ENCODE measurements at places on chromosomes 16 and 17.
A peak's percentile ranks its signal among the peaks of the same experiment; 100 is the strongest.

DNA sequence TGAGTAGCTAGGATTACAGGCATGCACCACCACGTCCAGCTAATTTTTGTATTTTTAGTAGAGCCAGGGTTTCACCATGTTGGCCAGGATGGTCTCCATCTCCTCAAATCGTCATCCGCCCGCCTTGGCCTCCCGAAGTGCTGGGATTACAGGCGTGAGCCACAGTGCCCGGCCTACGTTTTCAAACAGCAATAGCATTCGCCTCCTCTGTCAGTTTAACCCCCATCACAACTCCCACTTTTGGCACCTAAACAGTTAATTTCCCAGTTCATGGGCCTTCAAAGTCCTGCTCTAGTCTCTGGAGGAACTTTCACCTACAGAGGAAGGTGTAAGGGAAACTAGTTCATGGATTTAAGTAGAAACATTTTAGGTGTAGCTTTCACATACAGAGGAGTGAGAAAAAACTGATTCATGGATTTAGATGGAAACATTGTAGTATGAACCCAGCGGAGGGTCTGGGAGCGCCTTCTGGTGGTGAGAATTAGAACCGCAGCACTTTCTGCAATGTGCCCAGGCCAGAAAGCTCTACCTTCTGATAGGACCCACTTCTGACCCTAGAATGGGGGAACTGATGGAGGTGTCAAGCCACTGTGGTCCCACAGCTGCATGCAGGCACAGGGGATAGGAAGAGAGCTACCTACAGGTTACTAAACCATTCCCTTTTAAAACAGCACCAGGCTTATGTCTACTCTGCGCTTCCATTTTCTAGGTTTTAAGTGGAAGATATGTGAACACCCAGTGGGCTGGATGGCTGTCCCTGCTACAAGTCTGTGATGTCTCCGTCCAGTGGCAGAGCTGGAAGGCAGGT lies 12.0 kb upstream of the MEOX1 start:
- peak; percentile 50 for DNase-seq

DNA sequence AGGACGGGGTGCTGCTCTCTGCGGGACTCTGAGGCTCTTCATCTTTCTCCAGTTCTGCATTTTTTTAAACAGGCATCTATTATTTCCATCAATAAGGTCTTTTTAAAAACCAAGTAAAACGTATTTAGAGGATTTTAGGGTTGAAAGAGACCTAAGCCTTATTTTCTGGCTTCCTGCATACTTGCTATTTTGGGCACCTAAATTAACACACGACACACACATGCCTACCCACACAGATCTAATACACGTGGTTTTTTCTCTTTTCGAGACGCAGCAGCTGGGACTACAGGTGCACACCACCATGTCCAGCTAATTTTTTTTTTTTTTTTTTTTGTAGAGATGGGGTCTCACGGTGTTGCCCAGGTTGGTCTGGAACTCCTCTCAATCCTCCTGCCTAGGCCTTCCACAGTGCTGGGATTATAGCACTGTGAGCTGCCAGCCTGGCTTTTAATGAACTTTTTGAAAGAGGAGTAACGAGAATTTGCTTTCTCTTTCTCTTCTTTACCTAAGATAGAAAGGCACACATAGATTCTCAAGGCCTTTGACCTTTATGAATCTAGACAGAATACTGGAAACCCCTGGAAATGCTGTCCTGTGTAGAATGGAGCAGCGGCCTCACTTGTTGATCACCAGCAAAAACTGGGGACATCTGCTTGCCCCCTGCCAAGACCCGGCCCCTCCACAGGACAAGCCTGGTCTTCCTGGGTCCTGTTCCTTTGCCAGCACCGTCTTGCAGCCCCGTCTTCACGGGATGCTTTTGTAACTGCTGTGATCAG lies 13.8 kb downstream of the DNAAF8 start:
- DNase-seq = no peak

GRCh38 chr17:44000141-44000860 lies 4.1 kb upstream of the NAGS start:
- no peak for DNase-seq

DNA sequence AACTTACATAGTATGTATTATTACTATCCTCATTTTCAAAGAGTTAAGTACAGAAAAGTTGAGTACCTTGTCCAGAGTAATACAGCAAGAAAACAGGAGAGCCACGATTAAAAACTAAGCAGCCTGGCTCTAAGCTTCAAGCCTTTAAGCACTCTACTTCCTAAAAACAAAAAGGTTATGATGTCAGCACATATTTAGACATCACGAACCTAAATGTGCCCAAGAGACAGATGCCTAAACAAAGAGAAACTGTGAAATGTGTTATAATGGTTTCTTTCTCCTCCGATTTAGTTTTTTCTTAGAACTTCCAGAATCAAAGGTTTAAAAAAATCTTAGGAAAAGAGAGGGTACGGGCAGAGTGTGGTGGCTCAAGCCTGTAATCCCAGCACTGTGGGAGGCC lies 151.0 kb downstream of the VPS53 start:
- no peak for DNase-seq

DNA sequence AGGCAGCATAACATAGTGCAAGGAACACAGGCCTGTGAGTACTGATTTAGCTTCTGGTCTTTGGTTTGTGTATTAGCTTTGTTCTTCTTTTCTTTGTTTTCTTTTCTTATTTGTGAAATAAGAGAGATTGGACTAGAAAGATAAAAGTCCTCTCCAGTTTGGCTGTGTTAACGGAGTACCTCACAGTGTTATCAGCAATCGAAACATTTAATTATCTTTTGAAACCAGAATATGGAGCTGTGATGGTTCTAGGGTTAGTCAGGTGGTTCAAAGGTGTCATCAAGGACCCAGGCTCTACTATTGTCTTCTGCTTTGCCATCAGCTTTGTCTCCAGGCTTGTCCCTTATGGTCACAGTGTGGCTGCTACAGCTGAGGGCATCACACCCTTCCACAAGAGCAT lies 25.6 kb downstream of the ADORA2B start:
- no peak for DNase-seq

DNA sequence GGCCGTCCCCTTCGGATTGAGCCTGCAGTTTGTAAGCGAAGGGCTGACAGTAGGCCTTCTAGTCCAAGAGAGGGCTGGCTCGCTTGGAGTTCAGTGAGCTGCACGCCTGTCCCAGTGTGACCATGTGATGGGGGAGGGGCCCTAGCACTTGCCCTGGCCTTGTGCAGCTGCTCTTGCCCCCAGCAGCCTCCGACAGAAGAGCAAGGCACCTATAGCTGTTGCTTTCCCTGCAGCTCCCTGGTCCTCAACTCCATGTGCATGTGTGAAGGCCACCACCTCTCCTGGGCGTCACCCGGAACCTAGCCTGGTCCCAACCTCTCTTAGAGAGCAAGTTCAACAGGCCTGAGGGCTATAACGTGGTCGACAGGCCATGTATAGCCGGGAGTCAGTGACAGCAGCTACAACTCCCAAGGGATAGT lies 5.6 kb downstream of the SPHK1 start:
- no peak for DNase-seq

DNA sequence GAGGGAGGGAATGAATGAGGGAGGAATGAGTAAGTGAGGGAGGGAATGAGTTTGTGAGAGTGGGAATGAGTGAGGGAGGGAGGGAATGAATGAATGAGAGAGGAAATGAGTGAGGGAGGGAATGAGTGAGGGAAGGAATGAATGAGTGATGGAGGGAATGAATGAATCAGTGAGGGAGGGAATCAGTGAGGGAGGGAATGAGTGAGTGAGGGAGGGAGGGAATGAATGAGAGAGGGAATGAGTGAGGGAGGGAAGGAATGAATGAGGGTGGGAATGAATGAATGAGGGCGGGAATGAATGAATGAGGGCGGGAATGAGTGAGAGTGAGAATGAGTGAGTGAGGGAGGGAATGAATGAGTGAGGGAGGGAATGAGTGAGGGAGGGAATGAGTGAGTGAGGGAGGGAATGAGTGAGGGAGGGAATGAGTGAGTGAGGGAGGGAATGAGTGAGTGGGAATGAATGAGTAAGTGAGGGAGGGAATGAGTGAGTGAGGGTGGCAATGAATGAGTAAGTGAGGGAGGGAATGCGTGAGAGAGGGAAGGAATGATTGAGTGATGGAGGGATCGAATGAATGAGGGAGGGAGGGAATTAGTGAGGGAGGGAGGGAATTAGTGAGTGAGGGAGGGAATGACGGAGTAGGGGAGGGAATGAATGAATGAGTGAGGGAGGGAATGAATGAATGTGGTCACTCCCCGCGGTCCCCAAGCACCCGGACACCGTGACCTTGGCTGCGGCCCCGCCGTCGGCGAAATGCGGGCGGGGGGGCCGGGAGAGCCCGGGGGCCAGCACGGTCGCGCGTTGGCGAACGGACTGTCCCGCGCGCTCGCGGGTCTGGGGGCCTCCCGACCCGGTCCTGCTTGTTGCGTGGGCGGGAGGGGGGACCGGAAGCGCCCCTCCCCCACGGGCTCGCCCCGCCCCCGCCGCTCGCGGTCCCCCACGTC lies 1.1 kb upstream of the UBE2I start:
- DNase-seq = peak; percentile 86

- peak; percentile 36 for DNase-seq
These were observed 748 bp upstream of the CMTM3 start for GRCh38 chr16:66603537-66604375.

- no peak for DNase-seq
These were observed 233.0 kb downstream of the MSI2 start for GRCh38 chr17:57489321-57489720.

DNA sequence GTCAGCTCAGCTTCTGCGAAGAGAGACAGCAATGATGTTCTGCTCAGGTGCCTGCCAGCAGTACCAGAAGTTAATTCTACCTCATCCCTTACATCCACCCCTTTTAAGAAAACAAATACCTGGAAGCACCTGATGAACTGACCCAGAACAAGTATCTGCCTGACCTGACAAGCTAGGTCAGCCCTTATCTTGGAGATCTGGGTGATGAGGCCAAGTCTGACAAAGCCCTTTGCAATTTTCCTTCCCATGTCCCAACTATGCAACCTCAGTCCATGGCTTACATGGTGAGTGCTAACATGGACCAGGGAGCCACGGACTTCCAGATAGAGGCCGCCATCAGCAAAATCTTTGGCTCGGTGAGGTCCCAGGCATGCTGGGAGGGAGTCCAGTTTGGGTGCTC lies 3.6 kb downstream of the ACADVL start:
- DNase-seq = no peak

DNA sequence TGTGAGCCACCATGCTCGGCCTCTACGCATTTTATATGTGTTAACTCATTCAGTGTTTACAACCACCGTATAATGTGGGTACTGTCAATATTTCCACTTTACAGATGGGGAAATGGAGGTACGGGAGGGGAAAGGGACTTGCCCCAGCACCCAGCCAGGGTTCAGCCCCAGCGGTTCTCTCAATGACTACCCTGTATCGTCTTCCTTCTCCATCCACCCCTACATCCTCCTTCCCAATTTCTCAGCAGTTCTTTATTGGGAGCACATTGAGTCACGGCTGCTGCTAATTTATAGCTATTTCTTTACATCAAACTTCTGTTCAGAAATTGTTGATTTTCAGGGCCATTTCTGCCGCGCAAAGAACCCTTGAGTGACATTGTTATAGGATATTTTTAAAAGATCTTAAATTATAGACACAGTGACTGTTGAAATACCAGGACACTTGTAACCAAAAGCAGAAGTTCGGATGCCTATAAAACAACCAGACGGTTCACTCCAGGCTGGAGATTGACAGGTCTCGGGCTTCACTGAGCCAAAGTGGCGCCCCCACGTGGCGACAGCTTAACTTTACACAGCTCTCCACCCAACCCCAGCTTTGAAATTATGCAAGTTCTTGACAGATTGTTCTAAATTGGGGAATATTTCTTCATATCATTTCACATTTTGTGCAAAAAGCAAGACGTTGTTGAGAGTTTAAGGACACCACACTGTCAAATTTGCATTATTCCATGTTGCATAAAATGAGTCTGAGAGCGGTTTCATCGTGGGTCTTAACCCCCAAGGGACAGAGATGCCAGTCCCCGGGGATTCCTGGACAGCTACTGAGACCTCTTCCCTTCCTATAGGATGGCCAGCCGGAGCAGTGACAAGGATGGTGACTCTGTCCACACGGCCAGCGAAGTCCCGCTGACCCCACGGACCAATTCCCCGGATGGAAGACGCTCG lies 11.8 kb downstream of the SYT17 start:
- DNase-seq = no peak

GRCh38 chr16:46974352-46974751 lies 878 bp upstream of the DNAJA2 start:
- DNase-seq = no peak

- DNase-seq = no peak
These were observed 1308.0 kb downstream of the CDH11 start for GRCh38 chr16:63813862-63814261.

DNA sequence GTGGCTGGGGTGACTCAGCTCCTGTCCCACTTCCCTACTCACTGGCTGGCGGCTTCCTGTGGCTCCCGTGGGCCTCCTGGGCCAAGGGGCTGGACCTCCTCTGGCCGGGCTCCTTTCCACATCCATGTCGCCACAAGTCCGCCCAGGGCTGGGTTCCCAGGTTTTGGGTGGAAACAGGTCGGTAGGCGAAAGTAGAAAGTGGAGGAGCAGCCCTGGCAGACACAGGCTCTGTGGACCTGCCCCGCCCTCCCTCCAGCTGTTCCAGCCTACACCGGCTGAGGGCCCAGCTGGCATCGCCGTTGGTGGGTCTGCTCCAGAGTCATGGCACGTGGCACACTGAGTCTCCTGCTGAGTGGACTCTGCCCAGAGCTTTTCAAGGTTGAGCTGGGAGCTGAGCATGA lies 28.7 kb downstream of the GSE1 start:
- DNase-seq = no peak

DNA sequence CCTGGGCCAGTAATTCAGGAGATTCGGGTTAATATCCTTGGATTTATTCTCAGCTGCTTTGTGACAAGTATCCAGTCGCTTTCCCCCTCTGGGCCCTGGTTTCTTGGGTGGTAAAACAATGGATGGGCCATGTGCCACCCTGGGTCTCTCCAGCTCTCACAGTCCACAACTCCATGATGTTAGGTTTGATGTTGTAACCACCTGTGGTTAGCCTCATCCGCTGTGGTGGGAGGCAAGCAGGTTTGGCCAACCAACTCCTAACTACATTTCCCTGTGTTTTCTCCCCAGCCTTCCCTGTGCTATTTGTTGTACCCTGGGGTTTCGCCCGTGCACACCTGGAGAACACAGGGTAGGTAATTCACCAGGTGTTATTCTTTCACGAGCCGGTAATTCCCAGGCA lies 35.1 kb downstream of the GLP2R start:
- DNase-seq = no peak

DNA sequence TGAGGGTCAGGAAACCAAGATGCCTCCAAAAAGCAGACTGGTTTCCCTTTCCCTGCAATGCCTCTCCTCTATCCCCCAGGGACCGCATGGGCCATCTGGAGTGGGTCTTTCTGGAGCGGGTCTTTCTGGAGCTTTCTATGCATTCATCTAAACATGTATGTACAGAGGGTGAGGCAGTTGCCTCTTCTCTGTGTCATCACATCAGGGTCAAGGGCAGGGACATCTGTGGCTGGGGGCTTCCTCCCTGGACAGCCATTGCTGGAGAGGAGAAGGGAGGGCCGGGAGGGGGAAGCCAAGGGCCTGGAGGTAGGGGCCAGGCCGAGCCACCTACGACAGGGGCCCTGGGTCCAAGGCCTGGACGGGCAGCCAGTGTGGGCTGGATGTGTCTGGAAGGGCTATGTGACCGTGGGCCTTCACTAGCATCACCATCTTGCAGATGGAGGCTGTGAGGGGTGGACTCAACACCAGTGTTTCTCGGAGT lies 840 bp downstream of the ADCY7 start:
- no peak for DNase-seq
